Brain pericyte (primary cell): ENCODE measurements at places on chromosomes 12 and 14.

- DNase-seq, result no peak
These were observed 616.4 kb downstream of the MED13L start for GRCh38 chr12:115661112-115661511.

DNA sequence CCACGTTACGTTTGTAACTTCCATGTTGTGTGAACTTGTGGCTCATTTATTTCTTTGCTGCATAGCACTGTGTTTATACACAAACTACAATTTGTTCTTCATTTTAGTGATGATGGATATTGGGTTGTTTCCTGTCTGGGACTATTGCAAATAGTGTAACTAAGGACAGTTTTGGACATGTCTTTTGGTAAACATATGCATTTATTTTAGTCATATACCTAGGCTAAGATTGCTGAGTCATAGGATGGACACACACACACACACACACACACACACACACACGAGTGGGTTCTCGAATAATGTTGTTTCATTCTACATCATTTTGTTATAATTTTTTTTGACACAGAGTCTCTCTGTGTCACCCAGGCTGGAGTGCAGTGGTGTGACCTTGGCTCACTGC is 123.5 kb upstream of the CAND1 start:
- no peak for DNase-seq

DNA sequence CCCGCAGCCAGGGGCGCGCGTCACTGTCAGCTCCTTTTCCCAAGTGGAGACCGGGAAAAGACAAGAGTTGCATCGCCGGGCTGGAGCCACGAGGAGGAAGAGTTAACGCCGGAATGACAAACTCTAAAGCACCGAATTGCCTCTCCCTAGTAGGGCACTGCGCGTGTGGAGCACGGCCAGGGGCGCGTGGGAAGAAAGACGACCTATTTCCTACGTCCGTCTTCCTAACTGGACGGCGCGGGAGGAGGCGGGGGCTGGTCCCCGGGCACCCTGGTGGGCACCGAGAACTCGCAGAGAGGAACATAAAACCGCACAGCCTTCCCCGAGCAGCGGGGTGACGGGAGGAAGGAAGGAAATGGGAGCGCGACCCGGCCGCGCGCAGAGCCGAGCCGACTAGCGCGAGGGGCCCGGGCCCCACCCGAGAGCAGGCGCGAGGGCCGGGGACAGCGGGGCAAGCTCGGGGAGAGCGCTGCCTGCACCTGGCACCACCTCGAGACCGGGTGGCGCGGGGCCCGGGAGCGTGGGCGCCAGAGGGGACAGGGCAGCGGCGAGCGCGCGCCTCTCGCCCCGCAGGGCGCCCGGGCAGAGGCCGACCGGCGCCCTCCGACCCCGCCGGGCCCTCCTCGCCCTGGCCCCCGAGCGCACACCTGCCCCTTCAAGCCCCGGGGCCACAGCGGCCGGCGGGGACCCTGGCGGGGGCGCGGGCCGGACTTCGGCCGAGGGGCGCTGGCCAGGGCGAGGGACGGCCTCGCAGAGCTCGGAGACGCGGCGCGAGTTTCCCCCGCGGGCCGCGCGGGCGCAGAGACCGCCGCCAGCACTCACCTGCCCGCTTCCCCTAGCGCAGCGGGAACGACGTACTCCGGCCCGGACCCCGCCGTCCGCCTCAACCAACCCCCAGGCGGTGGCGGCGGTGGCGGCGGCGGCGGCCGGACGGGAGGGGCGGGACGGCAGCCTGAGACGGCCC is at the start of gene SETD3:
Gene SETD3 (minus strand): TSS at position 954 of the 964 bp plus-strand sequence. CDS start 15,054 bp downstream, outside the sequence.
- DNase-seq, result no peak

DNA sequence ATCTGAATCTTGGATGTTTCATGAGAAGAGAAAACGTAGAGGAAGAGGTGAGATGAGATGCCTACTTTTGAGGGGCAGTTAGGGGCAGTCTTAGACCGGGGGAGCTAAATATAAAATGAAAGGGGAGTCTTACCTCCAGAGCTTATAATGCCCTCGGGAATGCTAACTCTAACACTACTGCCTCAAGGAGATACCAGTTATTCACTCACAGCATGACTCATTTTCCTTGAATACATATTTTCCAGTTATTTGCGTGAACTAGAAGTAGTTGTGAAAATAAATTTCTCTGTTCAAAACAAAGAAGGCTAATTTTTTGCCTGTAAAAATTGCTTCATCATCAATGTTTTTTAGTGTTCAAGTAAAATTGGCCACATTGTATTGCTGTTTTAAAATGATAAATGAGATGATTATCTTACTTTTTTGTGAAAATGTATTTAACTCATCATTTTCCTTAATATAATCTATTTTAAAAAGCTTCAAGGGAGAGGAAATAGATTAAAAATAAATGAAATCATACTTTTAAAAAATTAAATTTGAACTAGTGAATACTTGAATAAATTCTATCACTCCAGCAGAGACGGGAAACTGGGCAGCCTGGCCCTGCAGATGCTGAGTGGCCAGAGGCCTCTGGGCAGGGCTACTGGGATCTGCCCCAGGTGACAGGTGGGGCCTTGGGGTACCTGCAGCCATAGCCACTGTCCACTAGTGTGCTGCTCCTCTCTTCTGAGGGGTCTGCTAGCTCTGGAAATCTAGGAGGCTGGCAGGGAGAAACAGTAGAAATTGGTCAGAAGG is 339.3 kb downstream of the EGLN3 start:
- no peak for DNase-seq

GRCh38 chr14:24416932-24417619 is 12.4 kb downstream of the CBLN3 start:
- no peak for DNase-seq

DNA sequence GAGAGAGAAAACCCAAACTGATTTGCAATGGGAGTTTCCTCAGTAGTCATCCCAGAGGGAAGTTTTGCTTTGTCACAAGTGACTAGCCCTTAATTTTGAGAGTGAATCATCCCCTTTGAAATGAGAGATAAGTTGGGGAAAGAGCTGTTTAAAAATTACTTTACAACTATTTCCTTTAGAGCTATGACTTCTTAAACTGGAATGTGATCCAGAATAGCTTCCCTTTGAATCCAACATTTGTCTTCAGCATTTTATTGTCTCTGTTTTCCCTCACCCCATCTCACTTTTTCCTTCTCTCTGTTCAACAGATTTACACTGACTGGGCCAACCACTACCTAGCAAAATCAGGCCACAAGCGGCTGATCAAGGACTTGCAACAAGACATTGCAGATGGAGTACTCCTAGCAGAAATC is 109.3 kb downstream of the NAV3 start:
- DNase-seq, result no peak

DNA sequence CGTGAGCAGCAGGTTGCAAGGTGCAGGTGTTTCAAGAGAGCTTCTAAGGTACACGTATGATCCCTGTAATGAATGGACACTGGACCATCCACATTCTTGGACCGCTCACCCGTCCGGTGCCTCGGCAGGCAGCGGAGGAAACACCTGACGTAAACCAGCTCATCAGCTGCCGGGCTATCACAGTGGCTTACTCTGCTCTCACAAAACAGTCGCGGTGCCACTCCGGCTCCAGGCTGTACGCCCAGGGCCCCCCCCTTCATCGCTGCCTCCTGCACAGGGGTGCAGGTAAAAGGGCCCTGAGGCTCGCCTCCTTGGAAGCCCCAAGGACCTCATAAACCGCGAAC is 436 bp downstream of the VPS33A start:
- no peak for DNase-seq

DNA sequence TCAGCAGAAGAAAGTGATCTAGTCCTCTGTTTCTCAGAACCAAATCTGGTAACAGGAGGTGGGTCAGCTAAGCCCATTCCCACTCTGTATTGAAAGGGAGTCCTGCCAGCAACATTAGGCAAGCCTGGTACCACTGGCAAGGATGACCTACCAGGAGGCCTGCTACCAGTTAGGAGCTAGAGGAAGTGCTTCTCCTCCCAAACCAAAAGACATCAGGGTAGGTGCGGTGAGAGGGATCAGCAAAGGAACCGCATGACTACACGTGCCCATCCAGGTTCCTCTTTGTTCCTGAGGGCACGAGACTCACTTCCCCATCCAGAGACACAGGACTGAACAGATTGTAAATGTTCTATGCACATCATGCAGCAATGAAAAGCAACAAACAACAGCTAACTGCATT is 2.8 kb downstream of the KLRC4 start:
- no peak for DNase-seq

DNA sequence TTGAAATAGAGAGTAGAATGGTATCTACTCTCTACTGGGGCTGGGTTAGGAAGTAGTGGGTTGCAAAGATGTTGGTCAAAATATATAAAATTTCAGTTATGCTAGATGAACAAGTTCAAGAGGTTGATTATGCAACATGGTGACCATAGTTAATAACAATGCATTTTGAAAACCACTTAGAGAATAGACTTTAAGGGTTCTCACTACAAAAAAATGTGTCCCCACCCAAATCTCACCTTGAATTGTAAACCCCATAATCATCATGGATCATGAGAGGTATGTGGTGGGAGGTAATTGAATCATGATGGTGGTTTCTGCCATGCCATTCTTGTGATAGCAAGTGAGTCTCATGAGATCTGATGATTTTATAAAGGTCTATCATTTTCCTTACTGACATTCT is 94.0 kb downstream of the C12orf50 start:
- DNase-seq, result no peak

DNA sequence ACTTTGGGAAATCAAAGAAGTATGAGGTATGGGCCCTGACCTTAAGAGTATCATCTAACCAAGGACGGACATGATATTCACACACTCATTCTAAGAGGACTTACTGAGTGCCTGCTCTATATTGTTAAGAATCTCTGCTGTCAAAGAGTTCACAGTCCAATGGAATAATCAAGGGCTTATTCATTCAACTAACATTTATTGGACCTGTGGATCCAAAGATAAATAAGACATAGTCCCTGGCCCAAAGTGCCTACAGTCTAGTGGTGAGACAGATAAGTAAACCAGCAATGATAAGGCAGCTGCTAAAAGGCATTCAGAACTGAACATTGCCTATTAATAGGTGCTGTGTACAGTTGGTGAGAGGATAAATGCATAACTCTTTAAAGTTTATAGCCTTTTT is 11.0 kb downstream of the WDR20 start:
- DNase-seq, result no peak

- no peak for DNase-seq
These were observed 925 bp downstream of the DICER1 start for GRCh38 chr14:95156161-95157047.

DNA sequence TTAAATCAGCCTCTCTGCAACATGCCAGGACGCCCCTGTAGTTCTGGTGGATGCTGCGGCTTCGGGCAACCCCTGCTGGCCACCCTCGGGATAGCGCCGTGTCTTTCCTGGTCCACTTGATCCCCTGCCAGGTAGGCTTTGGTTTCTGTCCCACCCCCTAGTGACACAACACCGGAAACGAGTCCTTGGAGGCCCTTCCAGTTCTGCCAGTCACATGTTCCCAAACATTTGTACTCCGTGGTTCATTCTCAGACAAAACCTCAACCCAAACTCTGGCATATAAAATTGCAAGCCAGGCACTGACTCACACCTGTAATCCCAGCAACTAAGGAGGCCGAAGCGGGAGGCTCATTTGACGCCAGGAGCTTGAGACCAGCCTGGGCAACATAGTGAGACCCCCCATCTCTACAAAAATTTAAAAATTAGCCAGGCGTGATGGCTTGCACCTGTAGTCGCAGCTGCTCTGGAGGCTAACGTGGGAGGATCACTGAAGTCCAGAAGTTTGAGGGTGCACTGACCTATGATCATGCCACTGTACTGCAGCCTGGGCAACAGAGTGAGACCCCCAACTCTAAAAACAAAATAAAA is 37.0 kb downstream of the RASAL1 start:
- no peak for DNase-seq

GRCh38 chr14:73246387-73247150 is 9.3 kb downstream of the PAPLN start:
- no peak for DNase-seq

DNA sequence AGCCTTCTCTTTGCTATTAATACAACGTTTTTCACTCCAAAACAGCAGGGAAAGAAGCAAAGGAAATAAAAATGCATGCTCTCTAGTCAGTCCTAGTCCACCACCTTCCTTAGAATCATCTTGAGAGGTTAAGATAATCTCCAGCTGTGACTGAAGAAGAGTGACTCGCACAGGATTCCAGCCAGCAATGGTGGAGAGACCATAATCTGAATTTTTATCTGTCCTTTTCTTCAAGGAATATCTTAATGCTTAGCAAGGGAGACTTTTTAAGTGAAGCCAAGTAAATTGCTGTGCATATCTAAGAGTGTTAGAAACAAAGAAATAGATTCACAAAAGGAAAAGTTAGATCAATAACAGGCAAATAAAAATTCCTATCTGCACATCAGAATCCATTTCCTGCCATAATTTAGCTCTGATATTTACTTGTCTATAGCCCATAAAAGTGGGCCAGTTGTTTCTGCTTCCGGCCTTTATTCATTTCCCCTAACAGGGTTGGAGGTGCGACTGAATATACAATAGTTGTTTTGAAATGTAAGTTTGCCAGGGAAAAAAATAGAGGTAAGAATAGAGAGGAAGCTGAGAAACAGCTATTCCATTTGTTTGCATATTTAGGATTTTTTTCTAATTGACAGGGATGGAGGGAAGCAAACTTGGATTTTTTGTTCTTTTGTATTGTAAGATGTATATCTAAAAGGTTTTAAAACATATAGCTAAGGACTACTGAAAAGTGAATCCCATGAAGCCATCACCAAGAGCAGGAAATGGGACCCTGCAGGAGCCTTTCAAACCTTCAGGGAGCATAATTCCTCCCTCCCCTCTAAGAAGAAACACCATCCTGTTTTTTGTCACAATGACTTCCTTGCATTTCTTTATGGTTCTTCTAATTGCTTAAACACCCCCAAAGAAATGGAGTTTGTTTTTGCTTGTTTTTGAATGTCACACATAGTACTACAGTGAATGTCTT is 154.0 kb downstream of the ITPR2 start:
- DNase-seq, result no peak

- no peak for DNase-seq
These were observed 10.4 kb downstream of the POLE2 start for GRCh38 chr14:49677643-49678042.

DNA sequence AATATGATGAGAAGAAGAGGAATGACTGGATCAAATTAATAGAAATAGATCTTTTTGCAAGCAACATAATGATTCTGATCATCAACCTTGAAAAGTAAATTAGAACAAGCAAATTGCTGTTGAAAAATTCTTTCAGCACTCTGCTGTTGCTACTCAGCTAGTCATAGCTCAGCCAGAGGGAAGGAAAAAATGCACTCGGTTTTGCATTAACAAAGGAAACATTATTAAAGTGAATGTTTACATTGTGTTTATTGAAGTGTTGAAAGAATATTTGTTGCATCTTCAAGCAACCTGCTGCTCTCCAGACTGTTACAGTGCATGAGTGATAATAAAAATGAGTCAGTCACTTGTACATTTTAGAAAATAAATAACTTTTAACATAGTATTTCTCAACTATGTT is 26.5 kb downstream of the AP5M1 start:
- DNase-seq, result no peak

DNA sequence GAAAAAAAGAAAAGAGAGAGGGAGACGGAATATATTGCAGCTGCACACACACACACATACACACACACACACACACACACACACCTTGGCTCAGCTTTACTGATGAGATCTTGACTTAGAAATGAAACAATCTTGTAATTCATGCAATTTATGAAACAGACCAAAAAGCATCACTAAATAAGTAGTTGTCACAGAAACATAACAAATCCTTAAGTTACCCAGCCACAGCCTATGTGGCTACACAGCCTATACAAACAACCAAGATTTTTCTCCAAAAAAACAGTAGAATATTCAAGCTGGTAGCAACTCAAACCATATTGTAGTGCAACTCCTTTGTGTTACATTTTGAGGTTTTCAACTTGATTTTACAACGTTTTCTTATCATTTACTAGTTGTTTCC is 37.9 kb upstream of the GNG2 start:
- no peak for DNase-seq

- DNase-seq, result no peak
These were observed 223.9 kb downstream of the MED13L start for GRCh38 chr12:116053479-116054200.

GRCh38 chr12:67019070-67019469 is 250.1 kb upstream of the CAND1 start:
- no peak for DNase-seq
